ENCODE measurements at places on chromosomes 5 and 9.

- DNase-seq: no peak
These were observed 96.6 kb downstream of the GALNT10 start for GRCh38 chr5:154287136-154287535.

- peak; percentile 16 for DNase-seq
These were observed 19.0 kb upstream of the LPCAT1 start for GRCh38 chr5:1542781-1543180.

DNA sequence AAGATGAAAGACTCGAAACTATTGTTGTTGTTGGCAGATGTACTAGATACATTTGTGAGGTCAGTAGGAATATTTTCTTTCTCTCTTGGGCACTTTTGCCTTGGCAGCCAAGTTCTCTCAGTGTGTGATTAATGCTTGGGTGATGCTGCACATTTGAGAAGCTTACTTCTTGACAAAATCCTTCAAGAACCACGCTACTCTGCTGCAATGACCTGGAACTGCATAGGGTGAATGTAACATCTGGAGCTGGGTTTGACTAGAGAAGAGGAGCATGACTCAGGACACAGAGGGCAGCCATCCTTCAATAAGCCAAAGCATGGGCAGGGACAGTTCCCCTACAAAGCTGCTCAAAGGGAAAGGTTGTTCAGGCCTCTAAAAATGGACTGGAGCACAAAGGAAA is 75.5 kb upstream of the PUM3 start:
- peak; percentile 1 for DNase-seq

- DNase-seq: no peak
These were observed 58.5 kb downstream of the MLANA start for GRCh38 chr9:5949103-5949699.

DNA sequence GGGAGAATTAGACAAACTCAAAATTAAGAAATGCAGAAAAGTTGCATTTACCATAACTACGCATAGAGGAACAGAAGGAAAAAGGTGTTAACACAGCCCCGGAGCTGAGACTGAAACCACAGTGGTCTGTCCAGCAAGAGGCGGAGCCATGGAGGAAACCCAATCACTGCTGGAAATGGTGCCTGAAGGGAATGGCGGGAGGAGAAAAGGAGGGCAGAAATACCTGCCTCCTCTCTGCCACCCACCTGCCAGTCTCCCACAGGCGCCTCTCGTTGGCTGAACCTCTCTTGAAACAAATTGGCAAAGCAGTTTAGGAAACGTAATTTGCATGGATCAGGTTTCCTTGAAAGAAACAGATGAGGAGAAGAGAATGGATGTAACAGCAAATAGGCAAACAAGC is 9.7 kb upstream of the PRKACG start:
- no peak for DNase-seq

GRCh38 chr5:43244823-43245565 is 53.0 kb downstream of the NIM1K start:
- no peak for DNase-seq

DNA sequence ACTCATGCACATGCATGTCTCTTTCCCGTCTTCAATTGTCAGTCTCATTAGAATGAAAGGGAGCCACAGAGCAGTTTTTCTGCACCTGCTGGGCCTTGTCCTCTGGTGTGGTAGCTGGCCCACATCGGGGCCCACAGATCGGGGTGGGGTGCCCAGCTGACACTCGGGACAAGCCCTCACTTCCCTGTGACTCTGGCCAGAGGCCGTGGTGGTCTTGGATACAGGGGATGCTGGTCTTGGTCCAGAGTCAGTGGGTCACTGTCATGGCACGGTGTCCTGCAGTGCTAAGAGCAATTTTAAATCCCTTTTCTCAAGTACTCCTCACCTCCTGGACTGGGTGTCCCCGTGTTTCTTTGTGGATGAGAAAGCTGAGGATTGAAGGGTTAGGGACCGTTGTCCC is 193.2 kb downstream of the CACNA1B start:
- DNase-seq: no peak

DNA sequence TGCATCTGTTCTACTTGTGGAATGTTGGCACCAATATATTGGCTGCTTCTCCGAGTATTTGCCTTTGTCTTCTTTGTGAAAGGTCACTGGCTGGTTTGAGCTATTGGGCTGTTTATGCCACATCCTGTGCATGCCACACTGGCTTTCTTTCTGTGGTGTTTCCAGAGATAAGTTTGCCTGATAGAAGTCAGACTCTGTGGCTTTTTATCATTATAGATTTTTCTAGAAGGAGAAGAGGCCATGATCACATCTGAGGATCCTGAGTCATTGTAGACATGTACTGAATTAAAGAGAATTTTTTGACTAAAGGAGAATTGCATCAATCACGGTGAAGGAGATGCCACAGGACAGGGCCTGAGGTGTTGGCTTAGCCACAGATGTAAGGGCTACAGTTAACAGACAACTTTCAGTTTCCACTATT is 26.5 kb upstream of the CDKN2B start:
- DNase-seq: no peak

- no peak for DNase-seq
These were observed 108.5 kb downstream of the MVB12B start for GRCh38 chr9:126435105-126435504.

DNA sequence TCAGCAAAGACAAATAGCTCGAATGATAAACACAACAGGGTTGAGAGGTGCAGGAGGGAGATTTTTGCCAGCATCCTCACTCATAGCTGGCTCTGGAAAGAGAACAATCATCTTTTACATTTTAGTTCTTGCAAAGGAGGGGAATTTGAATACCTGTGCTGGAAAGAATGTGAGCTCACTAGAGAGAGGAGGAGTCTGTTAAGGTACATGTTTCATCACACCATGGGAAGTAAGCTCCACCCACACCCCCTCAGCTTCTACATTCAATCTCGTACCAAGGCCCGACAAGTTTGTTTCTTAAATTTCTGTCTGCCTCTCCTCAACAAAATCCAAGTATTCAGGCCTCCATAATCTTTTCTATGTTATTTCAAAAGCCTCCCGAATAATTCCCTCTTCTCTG is 254.6 kb downstream of the BRINP1 start:
- DNase-seq: no peak

GRCh38 chr5:33507426-33507825 is 66.7 kb downstream of the TARS1 start:
- DNase-seq: no peak

DNA sequence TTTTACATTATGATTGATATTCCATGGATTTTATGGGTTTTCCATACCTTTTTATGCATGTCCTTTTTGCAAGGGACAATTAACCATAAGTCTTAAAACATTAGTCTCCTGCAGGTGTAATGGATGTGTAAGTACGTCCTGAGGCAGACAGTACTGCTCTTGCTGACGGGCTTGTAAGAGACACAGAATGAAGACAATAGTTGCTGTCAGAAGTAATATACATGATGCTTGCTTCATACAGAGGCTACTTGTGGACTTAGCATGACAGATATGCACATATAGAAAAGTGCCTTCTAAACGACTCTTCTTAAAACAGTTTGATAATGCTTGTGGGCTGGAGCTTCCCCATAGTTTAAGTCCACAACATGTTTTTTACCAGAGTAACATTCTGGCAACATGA is 182.7 kb downstream of the SPATA31D1 start:
- no peak for DNase-seq
